ENCODE measurements at places on chromosomes 5 and 9.

DNA sequence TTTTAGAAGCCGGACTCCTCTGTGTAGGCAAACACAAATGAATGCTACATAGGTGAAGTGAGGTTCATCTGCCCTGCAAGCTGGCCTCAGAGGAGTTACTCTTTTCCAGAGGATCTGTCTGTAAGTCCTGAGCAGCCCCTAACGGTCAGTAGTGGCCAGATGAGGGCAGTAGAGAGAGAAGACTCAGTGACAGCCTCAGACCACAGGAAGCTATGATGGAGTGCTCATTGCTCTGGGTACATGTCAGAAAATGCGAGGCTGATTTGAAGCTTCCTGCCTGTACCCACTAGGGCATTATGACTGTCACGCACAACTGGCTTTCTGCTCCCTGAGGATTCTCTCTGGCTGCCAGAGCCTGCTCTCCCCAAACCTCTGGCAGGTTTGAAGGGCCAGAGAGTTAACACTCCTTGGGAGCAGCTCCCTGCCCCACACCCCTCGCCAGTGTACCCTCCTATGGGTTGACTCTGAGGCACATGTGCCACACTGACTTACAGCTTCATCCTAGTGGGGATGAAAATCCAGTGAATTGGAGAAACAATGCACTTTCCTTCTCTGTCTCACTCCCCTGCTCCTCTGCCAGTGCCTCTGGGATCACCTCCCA, 141.5 kb downstream of the GABRG2 start:
- DNase-seq, result no peak

- no peak for DNase-seq
Observed at GRCh38 chr9:110531776-110532175, 47.8 kb downstream of the SVEP1 start.

GRCh38 chr5:103216137-103216536, 42.4 kb upstream of the MACIR start:
- DNase-seq, result no peak

GRCh38 chr5:14706615-14707021, 42.1 kb downstream of the OTULIN start:
- DNase-seq, result no peak

DNA sequence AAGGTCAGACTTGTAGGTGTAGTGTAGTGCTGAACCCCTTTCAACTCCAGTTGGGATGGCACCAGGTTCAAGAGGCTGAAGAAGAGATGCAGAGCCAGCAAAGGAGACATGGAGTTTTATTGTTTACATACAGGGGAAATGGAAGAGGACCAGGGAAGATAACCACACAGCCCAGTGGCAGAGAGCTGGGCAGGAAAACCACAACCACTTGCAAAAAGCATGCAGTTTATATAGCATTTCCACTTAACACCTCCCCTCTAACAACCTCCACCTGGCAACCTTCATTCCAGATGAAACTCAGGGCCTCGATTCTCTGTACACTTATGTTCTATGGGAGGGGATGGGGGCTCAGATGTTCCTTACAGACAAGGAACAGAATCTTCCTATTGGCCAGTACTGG, 56.9 kb downstream of the SNX24 start:
- DNase-seq, result no peak

GRCh38 chr5:88761269-88761850, 121.6 kb downstream of the MEF2C start:
- DNase-seq, result no peak

GRCh38 chr9:96394832-96395496, 11.5 kb upstream of the SLC35D2 start:
- no peak for DNase-seq

- no peak for DNase-seq
Observed at GRCh38 chr9:130236436-130236985, 29.0 kb upstream of the HMCN2 start.

GRCh38 chr5:122129306-122129705, at the start of gene ZNF474:
Gene ZNF474, plus strand, starts transcription at chr5:122129546. Its CDS starts 22,445 bp downstream, at chr5:122151991.
- DNase-seq, result no peak

DNA sequence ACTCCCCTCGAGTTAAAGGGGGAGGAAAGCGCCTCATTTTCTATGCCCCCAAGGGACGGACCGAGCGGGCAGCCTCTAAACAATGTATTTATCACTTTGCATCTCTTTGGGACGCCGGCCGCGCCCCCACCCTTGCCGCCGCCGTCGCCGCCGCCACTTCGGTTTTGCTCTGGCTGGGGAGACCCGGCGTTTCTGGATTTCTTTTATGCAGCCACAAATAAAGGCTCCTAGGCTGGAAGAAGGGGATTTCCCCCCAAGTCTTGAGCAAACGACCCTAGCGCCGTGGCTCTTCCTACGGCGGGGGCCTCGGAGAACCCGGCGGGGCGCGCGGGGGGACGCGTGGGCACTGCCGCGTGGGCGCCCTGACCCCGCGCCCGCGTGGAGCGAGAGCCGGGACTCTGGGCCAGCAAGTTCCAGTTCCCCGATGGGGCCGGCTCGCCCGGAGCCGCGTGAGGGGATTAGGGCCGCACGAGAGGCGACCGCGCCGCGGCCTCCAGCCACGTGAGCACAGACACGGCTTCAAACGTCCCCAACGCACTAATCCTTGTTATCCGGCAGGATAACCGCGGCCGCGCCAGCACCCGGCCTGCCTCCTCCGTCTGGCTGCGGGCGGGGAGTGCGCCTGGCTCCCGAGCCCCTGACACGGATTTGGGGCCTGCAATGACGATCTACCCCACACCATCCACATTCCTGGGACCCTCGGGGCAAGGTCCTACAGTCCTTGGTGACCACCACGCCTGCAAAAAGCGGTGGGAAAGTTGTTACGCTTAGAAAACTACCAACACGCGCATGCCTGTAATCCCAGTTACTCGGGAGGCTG, 7.9 kb upstream of the NEUROG1 start:
- DNase-seq, result no peak

DNA sequence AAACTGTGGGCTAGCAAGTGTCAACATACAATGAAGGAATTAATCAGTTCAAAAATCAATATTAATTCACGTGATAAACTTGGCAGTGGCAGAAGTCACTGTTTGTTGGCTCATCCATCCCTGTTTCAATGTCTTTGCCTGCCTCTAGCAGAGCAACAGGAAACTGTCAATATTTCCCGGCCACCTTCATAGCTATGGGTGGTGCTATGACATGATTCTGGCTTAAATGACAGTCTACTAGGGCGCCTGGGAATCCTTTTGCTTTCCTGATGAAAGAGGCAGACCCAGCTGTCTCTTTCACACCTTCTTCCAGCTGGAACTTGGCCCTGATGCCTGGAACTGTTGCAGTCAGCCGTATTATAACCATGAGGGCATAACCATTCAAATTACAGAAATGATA, 72.1 kb upstream of the DNAH5 start:
- no peak for DNase-seq

GRCh38 chr5:166027582-166027981, 2263.9 kb upstream of the WWC1 start:
- no peak for DNase-seq

DNA sequence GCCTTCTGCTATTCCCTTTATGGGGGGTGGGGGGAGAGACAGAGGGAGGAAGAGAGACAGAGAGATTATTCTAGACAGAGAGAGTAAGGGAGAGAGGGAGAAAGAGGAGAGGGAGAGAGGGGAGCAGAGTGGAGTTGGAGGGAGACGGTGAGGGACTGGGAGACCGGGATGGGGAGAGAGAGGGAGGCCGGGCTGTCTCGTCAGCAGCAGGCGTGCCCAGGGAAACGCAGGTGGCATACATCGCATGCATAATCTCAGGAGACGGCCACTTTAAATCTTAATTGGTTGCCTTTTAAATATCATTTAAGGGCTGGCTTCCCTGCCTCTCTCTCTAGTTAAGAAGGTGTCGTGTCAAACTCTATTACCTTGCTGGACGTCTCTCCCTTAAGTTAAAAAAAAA, 8.4 kb downstream of the IRX4 start:
- no peak for DNase-seq

GRCh38 chr5:119655061-119655460, 25.7 kb downstream of the FAM170A start:
- DNase-seq, result no peak

DNA sequence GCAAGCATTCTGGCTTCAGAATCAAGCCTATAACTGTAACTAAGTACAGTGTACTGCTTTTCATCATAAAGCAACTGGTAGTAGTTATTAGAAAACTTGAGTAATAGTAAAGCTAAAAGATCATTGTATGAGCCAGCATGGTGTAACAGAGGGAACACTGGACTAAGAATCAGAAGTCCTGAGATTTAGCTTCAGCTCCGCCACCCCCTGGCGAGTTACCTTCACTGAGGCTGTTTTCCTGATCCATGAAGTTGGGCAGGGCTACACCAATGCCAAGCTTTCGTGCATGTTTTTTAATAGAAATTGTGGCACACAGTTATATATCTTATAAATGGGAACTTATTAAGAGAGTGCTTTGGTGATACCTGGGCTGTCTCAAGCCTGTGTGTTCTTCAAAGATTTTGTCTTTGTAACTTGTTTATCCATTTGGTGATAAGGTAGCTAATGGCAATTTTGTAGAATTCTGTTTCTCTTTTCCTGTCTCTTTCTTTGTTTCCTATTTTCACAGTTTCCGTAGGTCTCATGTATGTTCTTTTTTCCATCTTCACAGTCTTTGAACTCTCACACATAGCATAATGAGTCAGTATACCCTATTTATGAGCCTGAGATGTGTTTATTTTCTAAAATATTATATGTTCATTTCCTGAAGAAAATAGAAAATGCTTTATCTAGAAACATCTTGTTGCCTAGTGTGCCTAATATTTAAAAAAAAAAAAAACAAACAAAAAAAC, 102.3 kb downstream of the GDNF start:
- DNase-seq, result no peak

DNA sequence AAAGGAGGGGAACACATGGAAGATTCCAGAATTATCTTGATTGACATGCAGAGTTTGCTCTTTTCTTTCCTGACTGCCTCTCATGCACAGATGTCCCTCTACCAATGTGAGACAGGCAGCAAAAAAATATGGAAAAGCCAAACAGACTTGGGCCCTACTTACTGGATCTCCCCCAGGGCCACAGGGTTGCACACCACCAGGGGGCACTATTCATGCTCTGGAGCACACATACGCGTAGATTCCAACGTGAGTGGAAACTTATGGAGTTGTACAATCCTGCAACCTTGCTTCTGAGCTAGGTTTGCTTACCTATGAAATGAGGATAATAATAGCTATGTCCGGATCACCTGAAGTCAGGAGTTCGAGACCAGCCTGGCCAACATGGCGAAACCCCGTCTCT, 319.5 kb downstream of the ARHGEF28 start:
- no peak for DNase-seq

DNA sequence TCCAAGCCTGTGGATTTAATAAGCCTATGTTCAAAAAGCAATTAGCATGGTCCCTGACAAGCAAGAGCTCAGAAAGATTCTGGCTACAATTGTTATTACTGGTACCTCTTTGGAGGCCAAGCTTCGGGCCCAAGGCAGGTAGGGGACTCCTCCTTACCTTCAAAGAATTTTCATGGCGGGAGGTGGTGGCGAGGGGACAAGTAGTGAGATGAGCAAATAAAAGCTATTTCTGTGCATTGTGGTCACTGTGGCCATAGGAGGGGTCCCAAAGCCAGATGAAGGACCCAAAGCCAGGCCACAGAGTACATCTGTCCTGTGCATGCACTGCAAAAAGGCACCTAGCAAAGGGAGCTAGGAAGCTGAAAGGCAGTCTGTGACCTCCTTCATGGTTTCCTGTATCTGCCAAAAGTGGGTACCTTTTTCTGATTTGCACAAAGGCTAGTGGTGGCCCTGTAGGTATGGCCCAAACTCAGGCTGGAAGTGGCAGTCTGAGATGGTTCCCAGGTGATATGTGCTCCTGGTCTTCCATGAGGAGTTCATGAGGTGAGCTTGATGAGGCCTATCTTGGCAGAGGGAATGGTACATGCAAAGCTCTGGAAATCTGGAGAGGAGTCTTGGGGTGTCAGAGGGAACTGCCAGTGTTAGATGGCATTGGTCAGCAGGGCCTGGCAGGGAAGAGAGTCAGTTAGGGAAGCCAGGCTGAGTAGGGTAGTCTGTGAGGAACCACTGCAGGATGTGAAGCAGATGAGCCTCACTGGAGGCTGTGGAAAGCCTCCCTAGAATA, 3.3 kb upstream of the CXXC5 start:
- no peak for DNase-seq

GRCh38 chr9:100729336-100729895, 151.5 kb downstream of the CAVIN4 start:
- DNase-seq, result no peak

DNA sequence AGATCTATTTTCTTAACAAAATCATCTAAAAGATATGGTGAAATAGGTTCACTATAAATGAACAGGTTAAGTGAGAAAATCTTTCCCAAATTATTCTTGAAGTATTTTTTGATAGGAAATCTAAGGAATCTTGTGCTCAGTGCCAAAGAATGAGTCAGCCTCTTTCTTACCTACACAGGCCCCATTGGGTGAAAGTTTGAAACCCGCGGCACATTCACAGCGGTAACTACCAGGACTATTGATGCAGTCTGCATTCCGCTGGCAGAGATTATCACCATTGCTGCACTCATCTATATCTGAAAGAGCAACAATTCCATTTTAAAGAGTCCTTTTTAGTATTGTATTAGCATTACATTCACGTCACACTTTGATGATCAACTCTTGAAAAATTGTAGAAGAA, 221.8 kb downstream of the SLC12A2 start:
- no peak for DNase-seq

- DNase-seq, result no peak
Observed at GRCh38 chr9:95107001-95107749, 210.3 kb downstream of the FANCC start.

DNA sequence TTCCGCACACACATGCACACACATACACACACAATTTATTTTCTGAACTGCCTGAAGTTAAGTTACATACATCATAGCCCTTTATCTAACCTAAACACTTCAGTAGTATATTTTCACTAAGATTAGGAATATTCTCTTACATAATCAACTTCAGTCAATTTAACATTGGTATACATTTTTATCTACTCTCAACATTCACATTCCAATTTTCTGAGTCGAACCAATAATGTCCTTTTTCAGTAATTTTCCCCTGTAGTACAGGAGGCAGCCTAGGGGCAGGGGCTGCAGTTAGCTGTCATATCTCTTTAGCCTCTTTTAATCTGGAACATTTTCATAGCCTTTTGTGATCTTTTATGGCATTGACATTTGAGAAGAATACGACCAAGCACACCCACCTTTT, 150.1 kb downstream of the DAB2IP start:
- DNase-seq, result no peak

DNA sequence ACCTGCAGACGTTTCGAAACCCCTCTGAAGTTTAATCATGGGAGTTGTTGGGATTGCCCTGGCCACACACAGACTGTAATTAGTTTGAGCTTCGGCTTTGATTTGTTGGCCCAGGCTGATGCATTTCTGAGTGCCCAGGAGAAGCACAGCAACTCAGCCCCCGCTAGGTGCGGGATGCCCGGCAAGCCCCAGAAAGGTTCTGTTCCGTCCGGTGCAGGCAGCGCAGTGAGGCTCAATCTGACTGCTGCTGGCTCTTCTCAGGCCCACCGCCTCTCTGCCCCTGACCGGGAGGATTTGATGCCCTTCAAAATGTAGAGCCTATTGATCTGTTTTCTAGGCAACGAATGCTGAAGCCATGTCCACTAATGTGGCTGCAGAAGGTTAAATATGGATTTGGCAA, 73.4 kb upstream of the TAF11L2 start:
- DNase-seq, result no peak

Measured in activated gamma-delta T cell (primary cell).